ENCODE measurements at places on chromosomes 5 and 9.

DNA sequence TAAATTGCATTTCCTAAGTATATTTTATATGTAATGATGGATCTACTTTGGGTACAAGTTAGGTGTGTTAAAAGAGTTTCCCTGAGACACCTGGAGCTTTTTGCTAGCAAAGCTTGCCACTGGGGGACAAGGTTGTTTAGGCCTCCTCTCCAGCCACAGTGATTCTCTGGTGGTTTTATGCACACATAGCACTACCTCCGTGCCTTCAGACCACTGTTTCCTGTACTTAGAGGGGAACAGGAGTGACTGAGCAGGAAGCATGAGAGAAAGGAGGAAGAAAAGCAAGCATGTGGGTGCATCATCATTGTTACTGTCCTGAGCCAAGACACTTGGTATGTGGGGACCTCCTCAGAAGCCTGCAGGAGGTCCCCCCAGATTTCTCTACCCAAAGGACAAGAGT is 272.1 kb downstream of the RASEF start:
- DNase-seq, result no peak

DNA sequence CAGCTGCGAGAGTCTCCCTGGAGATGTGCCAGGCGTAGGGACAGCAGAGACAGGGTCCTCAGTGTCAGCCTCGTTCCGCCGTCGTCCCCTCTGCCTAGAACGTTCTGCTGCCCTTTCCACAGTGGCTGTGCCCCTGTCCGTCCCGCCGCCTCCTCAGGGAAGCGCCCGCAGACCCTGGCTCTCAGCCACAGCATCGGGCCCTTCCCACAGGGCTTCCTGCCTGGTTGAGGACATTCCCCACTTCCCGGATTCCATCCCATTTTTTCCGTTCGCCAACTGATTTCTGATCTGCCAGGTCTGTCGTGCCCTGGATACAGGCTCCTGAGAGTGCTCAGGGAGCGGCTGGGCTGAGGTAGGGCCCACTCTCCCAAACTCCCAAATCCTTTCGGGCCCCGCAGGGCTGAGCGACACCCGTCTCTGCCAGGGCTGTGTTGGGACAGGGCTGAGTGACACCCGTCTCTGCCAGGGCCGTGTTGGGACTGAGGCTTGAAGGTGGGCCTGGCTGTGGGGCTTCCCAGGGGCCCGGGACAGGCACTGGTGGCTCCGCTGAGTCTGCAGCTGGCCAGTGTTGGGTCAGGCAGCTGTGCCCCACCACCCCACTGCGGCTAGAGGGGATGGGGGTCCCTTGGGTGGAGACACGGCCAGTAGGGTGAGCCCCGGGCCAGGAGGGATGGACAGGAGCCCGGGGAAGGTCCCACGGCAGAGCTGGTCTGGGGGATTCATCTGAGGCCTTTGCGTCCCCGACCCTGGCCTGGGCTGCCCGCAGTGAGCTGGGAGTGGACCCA is 15.9 kb downstream of the DNLZ start:
- no peak for DNase-seq

DNA sequence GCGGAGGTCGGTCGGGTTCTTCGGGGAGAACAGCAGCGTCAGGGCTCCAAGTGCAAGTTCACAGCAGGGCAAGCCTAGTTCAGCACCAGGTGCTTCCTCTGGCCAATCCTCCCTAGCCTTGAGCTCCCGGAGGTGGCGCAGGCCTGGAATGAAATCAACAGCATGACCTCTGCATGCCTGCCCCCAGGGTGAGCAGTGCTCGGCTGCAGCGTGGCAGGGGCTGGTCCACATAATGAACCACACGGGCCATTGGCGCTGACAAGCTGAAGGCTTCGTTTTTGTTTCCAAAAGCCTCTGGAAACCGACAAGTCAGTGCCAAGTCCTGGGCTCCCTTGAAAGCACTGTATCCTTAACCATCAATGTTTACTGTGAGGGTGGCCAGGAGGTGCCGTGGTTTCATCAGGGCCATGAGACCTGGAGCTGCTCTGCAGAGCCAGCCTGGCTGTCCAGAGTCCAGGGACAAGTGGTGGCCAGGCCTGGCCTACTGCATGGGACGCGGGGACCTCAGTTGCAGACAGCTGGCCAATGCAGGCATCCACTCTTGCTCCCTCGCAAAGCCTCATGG is 2.1 kb upstream of the INPP5E start:
- no peak for DNase-seq

DNA sequence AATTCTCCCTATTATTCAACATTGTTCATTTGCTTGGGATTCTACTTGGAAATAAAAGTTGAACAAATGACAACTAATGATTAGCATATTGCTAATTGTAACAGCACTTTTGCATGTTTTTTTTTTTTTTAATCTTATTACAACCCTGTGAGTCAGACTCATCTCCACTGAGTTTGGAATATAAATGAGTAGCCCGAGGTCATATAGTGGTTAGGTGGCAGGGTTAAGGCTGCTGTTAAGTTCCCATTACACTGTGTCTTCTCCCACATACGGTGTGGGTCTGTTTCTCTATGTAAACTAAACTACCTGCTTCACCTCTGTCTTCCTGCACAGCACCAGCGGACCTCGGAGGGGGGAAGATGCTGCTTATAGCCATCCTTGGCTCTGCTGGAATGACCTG is 92.4 kb downstream of the EQTN start:
- no peak for DNase-seq

DNA sequence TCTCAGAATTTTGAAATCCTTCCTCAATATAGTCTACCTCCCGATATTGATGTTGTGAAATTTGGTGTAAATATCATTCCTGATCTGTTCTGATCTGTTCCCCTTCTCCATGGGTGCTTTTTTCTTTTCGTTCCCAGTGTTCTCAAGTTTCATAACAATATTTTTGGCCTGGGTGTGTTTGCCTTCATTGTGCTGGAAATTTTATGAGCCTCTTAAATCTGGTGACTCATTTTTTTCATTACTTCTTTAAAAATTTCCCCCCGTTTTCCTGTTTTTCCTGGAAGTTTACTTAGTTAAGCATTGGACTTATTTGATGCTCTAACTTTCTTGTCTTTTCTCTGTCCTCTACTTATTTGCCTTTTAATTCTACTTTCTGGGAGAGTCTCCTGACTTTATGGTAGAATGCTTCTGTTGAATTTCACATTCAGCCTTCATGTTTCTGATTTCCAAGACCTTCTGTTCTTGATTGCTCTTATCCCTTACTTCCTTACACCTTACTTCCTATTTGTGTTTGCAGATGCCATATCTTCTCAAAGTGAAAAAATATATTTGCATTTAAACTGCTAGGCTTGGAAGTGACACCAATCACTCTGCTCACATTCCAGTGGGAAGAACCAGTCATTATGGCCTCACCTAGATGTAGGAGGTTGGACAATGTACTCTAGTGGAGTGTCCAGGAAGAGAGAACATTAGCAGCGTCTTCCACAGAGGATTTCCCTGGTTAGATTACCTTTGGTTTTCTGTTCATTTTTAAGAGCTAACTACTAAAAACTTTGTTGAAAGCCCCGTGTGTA is 441.9 kb downstream of the ARHGEF28 start:
- DNase-seq, result no peak

DNA sequence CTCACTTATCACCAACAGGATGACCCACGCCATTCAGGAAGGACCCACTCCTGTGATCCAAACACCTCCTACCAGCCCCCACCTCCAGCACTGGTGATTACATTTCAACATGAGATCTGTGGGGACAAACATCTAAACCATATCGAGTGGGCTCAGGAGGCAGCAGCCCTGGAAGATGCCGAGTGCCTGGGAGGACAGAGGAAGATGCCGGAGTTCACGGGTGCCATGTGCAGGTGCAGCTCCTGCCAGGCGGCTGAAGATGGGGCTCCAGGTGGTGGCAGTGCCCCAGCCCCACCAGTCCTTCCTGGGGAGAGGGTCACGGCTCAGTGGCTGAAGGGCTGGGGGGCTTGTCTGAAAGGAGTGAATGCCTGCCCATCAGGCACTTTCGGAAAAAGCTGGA is 6.1 kb upstream of the CEP72 start:
- no peak for DNase-seq

- no peak for DNase-seq
Measured at GRCh38 chr5:56078278-56079156, 83.8 kb upstream of the IL6ST start.

DNA sequence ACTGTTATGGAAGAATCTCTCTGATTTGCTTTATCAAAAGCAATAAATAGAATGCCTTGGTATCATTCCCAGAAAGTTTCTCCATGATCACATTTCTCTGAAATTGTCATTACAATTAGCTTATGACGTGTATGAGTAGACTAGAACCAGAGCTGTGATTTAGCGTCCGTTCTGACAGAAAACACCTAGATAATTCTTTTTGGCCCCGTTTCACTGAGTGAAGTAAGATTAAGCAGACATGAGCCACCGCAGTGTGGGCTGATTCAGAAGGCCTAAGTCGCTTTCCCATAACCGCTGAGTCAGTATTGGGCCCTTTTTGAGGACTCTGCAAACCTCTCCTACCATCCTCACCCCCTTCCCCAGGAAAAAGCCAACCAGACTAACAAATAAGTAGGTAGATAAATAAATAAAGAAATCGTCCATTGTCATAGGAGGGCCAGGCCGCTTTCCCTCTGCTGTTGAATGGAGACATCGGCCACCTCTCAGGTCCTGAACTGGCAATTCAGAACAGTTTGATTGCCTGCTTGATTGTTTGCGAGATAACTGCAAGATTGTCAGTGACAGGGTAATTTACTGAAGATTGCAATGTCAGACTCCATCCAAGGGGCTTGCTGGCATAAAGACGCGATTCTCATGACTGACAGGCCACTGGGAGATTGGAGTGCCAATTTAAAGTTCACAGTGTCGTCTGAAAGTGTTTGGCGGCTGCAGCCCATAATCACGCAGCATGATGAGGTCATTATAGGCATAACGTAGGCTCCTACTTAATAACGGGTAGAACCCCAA is 105.0 kb upstream of the WWC1 start:
- DNase-seq, result no peak

- no peak for DNase-seq
Measured at GRCh38 chr5:158525663-158526062, 574.1 kb downstream of the EBF1 start.

DNA sequence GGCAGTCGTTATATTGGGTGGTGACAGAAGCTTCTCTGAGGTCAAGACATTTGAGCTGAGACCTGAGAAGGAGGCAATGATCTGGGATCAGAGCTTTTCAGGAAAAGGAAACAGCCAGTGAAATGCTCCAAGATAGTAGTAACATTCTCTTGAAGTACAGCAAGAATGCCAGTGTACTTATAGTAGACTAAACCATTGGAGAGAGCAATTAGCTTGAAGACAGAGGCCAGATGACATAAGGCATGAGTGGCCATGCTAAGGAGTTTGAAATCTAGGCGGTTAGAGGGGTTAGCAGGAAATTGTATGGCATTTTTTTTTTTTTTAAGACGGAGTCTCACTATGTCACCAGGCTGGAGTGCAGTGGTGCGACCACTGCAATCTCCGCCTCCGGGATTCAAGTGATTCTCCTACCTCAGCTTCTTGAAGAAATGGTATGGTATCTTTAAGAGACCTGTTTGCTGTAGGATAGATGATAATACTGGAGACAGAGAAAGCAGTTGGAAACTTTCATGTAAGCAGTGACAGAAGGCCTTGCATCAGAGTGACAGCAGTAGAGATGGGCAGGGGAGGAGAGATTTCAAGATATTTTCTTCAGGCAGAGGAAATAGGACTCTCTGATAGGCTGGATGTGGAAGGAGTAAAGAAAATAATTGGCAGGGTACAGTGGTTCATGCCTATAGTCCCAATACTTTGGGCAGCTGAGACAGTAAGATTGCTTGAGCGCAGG is 482.2 kb upstream of the PAPPA start:
- no peak for DNase-seq

DNA sequence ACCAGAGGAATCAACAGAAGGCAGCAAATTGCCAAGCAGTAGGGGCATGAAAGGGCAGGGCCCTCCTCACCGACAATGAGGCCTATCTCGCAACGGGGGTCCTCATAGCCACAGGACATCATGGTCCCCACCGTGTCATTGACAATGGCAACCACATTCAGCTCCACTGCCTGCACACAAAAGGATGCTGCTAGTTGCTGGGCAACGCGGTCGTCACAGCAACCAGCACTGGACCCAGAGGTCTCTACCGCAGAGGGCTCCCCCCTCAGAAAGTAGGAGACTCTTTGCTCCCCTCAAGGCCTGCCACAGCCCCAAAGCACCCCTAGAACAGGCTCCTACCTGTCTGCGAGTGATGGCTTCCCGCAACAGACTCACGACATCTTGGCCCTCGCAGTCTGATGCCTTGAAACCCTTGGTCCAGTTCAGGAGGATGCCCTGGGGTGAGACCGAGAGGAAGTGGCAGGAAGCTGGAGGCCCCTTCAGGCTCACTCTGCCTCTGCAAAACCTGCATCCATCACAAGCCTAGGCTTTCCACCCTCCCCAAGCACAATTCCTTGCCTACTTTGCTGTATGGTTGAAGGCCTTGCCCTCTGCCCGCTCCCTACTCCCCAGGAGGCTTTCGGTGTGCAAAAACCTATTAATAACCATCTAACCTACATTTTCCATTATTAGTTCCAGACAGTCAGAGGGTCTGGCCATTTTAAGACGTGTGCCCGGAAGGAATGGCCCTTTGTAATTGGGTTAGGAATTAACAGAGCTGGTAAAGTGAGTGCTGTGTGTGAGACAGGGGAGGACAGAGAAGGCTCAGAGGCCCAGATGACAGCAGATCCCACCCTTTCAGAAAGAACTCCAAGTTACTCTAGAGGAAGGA is 15.2 kb downstream of the HK3 start:
- DNase-seq, result no peak

DNA sequence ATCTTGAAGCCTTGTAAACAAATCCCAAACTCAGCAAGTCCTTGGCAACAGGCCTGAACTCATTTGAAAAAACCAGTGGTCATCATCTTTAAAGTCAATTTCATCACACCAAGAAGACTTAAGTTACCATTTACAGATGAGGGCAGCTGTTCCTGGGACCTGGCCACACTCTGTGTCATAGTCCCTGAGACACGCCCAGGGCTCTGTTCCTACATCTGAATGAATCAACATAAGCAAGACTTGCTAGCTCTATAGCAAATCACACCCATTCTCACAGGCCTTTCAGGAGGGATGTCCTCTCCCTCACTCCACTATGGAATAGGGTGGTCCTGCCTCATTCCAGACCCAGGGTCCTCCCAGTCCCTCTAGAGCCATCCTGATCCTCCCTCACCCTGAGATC is 142.8 kb downstream of the NSG2 start:
- no peak for DNase-seq

- DNase-seq, result no peak
Measured at GRCh38 chr5:40584054-40584453, 95.7 kb upstream of the PTGER4 start.

DNA sequence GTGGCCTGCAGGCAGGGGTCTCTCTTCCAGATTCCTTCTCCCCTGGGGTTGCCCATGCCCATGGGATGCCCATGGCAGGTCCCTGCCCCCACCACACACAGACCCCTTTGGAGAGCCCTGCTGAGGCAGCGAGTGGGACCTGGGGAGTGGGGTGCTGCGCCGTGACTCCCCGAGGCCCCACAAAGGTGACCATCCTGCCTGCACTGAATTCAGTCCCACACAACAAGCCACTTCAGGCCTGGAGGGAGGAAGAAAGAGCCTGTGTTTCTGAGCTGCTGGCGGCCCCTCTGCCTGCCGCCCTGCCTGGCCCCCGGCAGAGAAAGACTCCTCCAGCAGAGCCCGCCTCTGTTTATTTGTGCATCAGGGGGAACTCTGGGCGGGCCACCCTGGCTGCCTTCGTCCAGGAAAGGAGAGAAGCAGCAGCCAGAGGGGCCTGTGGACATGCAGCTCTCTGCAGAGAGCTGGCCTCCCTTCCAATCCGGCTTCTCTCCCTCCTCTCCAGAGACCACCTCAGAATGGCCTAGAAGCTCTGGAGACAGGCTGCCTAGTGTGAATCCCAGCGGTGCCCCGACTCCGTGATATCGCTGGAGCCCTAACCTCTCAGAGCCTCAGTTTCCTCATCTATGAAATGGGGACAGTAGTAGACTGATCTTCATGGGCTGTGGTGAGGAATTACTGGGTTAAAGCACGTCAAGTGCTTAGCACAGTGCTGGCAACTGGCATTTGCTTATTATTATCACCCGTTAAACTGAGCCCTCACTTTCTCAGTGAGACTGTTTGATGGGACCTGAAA is 72.9 kb downstream of the COL27A1 start:
- no peak for DNase-seq

Data from stimulated activated CD8-positive, alpha-beta memory T cell treated with anti-CD3 and anti-CD28 coated beads, Interleukin-7, amount 100 ng/mL, for 48 hours (primary cell).